ENCODE measurements at places on chromosomes 13 and 19.

- no peak for DNase-seq
Measured at GRCh38 chr13:50339271-50339670, 324.0 kb downstream of the KCNRG start.

- no peak for DNase-seq
Measured at GRCh38 chr13:78131811-78132210, 213.2 kb upstream of the EDNRB start.

DNA sequence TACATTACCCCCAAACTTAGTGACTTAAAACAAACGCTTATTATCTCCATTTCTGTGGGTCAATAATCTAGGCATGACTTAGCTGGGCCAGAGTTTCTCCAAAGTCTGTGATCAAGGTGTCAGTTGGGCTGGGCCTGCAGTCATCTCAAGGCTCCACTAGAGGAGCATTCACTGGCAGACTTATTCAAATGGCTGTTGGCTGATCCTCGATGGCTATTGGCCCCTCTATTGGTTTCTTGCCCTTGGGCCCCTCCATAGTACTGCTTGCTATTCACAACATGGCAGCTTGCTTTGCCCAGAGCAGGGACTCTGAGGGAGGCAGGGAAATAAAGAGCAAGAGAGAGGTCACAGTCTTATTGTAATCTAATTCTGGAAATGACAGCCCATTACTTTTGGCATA lies 57.6 kb downstream of the RCBTB2 start:
- no peak for DNase-seq

DNA sequence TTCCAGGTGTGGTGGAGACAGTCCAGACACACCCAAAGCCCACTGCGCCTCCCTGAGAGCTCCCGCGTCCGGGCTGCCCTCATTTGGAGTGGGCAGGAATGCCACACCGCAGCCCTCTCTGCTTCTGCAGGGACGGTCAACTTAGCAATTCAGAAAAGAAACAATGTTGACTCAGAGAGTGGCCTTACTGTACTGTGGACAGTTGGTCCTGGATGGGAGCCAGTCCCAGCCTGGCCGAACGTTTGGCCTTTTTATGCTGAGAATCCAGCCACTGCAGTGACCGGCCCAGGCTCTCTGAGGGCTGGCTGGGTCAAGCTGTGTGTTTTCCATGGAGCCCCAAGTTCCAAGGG lies 7.2 kb downstream of the GAS6 start:
- DNase-seq: no peak

DNA sequence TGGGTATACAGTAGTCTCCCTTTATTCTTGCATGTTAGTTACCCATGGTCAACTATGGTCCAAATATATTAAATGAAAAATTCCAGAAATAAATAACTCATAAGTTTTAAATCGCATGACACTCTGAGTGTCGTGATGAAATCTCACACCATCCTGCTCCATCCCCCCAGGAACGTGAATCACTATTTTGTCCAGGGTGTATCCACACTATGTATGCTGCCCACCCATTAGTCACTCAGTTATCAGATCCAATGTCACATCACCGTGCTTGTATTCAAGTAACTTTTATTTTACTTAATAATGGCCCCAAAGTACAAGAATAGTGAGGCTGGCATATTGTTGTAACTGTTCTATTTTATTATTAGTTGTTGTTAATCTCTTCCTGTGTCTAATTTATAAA lies 115.8 kb upstream of the SERP2 start:
- DNase-seq: no peak

- no peak for DNase-seq
Measured at GRCh38 chr19:16136185-16136999, 7.1 kb upstream of the HSH2D start.

DNA sequence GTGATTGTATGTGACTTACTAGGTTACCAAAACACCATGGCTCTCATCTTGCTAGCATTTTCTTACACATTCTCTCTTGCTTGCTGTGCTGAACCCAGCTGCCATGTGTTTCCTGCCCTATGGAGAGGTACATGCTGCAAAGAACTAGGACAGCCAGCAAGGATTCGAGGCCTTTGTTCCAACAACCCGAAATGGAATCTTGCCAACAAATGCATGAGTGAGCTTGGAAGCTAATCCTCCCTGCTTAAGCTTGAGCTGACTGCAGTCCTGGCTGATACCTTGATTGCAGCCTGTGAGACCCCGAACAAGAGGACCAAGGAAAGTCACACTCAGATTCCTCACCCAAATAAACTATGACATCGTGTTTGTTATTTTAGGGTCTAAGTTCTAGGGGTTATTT lies 651.2 kb downstream of the SLITRK6 start:
- no peak for DNase-seq

DNA sequence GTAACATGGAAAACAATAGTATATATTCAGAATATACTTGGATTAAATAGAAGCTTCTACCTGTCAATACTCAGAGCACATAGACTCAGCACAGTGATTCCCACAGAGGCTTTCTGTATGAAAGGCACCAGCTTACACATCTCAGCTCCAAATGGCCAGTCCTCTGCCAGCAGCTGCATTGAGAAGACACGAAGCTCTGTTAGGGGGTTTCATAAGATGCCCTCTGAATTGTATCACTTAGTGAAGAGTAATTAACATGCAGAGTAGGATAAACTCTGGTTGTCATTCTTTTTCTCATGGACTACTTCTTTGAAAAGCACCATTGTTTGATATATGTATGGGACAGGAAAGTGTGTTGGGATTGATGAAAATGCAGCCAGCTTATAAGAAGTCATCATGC lies 15.2 kb downstream of the EDNRB start:
- no peak for DNase-seq

DNA sequence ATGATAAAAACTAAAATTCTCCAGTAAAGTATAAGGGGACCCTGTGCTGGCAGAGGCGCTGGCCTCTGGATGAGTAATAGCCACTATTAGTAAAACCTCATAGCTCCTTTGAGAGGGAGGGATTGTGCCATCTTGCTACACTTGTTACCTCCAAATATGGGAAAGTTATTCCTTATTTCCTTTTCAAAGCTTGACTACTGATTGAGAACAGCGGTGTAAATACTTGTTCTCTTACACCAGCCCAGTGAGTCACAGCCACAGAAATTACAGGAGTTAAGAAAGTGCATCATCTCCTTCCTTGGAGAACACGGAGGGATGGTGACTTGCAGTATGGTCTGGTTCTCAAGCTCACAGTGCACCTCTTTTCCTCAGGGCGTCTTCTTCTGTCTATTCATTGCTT lies 379.0 kb downstream of the EFNB2 start:
- no peak for DNase-seq

DNA sequence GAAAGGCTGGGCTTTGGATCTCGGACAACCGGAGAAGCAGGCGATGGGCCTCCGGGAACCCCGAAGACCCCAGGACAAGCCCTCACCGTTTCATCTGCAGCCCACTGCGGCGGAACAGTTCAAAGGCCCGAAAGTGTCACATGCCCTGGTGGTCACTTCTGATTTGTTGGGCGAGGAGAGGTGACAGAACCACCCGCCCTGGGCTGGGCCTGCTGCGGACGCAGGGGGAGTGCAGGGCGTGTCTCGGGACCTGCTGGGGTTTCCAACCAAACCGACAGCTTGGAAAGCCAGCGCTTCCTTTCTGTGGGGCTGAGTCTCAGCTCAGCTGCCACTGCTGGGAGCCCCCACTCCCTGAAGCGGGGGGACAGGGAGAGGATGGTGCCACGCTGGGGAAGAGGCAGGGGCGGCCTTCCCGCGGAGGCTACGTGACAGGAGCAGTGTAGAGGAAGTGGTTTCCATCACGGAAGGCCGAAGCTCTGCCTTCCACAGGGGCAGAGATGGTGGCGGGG lies 22.8 kb upstream of the ZBTB7A start:
- no peak for DNase-seq

- no peak for DNase-seq
Measured at GRCh38 chr13:103133556-103133955, 67.3 kb upstream of the SLC10A2 start.

- no peak for DNase-seq
Measured at GRCh38 chr19:7177926-7178325, 108.4 kb downstream of the ZNF557 start.

Data from GM18507 (cell line).